ENCODE measurements at places on chromosomes 4 and X. TPM values are rescaled to one million over a fixed set of nuclear protein-coding genes. Genes with fewer than 3 reads are reported as not detected.

RASSF6 gene
- not detected for total RNA-seq

KDR gene
- total RNA-seq, result 0.43 TPM

SGMS2 gene
- total RNA-seq, result 129 TPM

LNX1 gene
- 70.7 TPM for total RNA-seq

All from articular chondrocyte of knee joint (primary cell).